ENCODE measurements at places on chromosomes 13 and 19. TPM values are rescaled to one million over a fixed set of nuclear protein-coding genes. Genes with fewer than 3 reads are reported as not detected.

Gene PVR
- 75.3 TPM for total RNA-seq

- peak; percentile 75 for DNase-seq
Measured at GRCh38 chr13:44198826-44199225, 174.8 kb upstream of the SERP2 start.

- peak; percentile 72 for DNase-seq
Measured at GRCh38 chr13:19601749-19602725, 31.4 kb upstream of the MPHOSPH8 start.

GRCh38 chr13:112809332-112810315, 119.8 kb downstream of the ATP11A start:
- no peak for DNase-seq

Gene TMPRSS9
- total RNA-seq: 0.17 TPM

DNA sequence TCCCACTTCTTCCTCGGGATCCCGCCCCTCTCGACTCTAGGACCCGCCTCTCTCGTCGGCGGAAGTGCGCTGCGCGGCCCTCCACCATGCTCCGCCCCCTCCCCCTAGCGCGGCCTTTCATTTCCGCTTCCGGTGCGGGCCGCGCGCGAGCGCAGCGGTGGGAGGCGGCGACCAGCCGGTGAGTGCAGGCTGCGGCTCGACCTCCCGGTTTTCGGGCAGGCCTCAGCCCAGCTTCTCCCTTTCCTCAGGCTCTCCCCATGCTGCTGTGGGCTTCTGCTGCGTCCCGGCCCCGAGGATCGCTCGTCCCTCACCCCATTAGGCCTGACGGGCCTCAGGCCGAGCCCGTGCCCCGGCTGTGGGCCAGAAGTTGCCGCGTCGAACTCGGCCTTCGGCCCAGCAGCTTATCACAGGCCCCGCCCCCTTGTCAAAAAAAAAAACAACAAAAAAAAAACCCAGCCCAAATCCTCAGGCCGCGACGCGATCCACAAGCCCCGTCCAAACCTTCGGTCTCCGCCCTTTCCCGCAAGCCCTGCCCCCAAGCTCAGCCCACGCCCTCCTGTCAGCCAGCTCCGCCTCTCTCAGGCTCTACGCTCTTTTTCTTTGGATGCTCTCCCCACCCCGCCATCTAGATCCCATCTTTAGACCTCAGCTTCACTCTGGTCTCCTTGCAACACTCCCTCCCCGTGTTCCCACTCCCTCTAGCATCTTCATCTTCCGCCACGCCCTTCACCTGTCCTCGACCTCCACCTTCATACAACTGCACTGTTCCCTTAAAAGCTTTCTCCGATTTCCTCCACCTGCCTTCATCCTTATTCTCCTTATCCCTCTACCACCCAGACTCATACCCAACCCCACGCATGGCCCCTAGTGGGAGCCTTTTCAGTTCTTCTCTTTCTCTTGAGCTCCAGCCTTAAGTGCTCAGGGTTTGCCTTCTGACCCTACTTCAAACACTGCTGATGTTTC, at the start of gene CLASRP:
CLASRP (plus strand) TSS at position 115 of the 963 bp plus-strand sequence. CDS start 1,168 bp downstream, outside the sequence.
- peak; percentile 82 for DNase-seq
